ENCODE measurements at places on chromosomes 2 and 18.

DNA sequence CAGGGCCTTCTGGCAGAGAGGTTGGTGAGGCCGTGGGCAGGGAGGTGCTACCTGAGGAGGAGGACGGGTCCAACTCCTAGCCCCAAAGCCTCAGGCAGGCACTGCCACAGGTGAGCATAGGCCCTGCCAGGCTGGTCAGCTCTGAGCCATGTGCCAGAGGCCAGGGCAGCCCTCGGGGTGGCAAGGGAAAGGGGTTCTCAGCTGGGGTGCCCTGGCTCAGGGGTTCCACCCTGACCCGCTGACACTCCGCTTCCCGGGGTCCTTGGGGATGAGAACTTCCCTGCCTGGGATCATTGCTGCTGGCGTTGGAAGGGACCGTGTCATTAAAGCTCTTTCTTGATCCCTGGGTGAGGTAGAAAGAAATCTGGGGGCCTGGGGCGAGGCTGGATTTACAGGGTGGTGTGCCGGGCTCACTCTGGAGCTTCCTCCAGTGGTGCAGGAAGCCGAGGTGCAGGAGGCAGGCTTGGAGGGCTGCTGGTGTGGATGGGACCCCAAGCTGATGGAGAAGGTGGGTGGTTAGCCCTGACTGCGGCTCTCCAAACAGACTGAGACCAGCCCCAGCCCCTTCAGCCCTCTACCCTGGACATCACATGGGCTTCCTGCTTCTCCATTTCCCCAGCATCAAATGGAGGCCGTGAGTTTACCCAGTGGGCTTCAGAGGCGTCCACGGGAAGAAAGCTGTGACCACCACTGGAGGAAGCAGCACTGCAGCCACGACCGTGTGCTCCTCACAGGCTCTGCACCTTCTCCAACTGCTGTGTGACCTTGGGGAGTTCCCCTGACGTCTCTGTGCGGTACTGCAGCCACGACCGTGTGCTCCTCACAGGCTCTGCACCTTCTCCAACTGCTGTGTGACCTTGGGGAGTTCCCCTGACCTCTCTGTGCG is 295.2 kb downstream of the NDUFA10 start:
- peak; percentile 8 for DNase-seq

DNA sequence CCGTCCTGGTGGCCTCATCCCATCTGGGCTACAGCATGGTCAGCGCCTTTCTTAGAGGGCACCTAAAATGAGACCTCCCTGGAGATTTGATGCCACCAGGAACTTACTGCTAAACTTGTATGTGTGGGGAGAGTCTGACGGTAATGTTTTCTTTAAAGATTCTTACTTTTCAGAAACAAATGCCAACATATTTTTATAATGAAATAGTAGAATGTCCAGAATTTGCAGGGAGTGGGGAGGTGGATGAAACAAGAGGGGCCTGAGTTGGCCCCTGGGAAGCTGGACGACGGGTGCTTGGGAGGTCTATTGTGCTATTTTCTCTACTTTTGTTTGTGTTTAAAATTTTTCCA is 118.8 kb upstream of the CTDP1 start:
- DNase-seq = peak; percentile 4

- peak; percentile 91 for DNase-seq
These were observed 89.5 kb downstream of the ZFP36L2 start for GRCh38 chr2:43136876-43137275.

DNA sequence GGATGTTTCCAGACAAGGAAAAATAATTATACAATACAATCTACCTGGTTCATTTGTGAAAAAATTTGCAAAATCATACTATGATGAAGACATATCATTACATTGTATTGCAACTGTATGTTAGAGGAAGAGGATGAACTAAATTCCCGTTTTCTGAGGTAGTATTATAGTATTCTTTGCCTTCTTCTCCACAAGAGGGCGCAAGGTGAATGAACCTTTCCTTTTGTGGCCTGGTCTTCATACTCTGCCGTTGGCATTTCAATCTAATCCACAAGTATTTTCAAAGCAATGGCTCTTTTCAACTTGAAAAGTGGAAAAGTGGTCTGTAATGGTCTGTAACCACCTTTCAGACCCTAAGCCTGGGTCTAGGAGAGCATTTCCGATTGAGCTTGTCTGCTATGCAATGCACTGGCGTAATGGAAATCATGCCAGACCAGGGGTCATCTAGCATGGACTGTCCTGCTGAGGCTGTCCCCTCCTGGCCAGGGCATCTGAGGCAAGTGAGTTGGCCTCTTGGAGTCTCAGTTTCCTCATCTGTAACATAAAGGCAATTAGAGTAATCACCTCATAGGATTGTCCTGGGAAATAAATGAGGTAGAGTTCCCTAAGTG is 30.8 kb upstream of the ZNF396 start:
- DNase-seq = no peak

GRCh38 chr18:12423393-12423792 is 15.7 kb downstream of the PRELID3A start:
- DNase-seq = no peak

DNA sequence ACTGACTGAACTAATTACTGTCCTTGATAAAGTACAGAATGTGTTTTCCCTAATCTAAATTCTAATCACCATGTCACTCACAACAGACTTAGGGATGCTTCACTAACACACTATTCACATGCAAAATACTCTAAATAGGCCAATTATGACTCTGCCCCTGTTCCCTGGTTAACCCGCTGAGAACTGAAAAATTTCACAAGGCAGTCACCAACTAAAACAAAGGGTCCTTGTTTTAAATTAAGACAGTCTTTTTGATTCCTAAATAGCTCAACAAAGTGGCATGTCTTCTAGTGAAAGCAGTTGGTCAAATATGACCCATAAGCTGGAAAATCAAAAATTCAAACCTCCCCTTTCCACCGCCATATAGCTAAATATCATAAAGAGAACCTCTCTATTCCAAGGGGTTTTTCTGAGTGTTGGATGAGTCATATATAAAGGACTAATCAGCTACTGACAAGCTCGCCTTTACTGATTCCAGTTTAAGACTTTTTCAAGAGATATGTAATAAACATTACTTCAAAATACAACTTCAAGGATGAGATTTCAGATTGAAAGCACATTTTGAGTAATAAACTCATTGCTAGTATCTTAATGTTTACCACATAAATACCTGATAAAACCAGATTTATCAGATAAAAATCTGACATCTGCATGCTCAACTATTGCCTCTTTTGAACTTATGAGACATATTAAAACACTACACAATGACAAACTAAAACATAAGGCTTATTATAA is 235.8 kb downstream of the TCF4 start:
- no peak for DNase-seq

DNA sequence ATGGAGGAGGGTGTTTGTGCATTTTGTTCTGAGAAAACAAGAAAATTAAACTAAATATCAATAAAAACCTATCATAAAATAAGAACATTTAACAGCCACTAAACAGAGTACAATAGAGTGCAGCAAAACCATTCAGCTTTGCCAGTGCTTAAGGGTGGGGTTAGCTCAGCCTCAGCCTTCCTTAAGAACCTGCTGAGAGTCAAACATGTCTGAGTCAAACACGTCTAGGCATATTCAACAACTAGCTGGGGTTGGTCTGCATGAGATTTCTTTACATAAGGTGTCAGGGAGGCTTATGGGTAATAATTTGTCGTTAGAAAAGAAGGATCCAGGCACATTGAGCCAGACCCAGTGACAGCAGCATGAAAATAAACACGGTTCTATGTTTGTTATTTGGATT is 298.2 kb downstream of the SP3 start:
- no peak for DNase-seq

DNA sequence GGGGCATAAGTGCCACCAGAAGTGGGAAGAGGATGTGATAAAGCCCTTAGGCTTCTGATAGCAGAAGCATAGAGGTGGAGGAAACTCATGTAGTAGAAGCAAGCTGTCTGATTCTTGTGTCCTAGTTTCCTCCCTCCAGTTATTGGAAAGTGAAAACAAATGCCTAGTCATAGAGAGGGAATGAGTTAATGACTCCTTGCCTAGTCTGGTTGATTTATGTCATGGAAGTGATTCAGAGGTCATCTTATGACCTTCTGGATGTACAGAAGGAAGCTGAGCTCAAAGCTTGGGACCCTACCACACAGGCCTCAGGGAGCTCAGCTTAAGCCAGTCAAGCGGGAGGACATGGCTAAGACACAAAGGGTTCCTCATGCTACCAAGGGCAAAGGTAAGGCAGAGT is 232.2 kb downstream of the THSD7B start:
- DNase-seq = no peak

- DNase-seq = no peak
These were observed 304.1 kb upstream of the FAM98A start for GRCh38 chr2:33903215-33903614.

- no peak for DNase-seq
These were observed 146.3 kb upstream of the SKOR2 start for GRCh38 chr18:47397671-47398319.

GRCh38 chr2:158488442-158489216 is 31.9 kb downstream of the PKP4 start:
- no peak for DNase-seq

DNA sequence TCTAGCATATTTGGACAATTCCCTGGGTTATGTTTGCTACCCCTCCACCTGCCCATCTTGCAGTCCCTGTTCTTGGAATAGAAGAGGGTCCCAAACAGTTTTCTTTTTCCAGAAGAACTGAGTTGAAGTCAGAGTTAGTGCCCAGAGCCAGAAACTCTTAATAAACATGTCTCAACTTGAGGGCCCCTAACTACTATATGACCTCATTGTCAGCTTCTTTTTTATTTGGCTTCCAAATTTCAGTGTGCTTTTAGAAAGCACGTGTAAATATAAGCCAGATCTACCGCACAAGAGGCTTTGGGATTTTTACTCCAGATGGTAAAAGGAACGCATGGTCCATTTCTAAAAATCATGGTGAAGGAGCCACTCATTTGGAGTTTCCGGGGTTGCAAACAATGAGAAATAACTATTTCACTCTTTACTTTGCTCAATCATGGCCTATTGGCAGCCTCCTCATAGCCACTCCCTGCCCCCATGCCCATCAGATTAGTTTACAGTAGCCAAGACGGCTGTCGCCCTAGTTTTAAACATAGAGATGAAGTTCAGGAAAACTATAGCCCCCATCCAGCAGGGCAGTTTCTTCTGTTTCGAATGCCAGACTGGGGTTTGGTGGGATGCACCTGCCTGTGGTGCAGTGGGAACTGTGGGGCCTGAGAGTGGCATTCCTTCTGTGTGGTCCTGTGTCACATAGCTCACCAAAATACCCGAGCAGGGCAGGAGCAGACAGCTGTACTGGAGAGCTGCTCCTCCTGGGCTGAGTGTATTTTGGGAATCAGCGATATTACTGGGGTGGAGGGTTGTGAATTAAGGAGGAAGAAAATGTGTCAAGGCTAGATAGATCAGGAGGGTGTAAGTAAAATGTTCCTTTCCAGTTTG is 1.7 kb downstream of the MAPRE3 start:
- DNase-seq = no peak

DNA sequence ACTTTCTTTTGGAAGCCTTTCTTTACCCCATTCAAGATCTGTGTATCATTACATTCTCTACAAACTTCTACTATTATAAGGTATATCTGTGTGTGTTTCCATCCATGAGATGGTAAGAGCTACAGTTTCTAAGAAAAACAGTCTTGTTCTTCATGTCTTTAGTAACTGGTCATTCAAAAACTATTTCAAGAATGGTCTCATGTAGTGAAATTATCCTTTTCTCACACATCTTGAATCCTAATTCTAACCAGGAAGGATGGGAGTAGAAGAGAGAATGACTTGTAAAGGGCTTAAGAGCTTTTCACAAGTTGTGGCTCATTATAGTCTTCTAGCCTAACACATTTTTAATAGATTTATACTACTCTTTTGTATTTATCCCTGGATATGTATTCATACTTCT is 47.3 kb downstream of the ROCK1 start:
- DNase-seq = no peak

DNA sequence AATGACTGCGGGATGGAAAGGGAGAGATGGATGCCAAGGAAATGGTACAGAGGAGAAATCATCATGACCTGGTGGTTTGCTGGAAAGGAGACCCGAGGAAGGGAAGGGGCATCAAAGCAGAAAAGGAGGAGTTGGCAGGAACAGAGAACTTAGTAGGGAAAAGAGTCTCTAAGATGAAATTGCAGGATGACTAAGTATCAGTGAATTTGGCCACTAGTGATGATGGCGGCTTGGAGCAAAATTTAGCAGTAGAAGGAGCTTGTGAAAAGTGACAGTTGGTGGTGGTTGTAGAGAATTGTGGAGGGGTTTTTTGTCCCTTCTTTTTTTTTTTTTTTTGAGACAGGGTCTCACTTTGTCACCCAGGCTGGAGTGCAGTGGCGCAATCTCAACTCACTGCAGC is 10.1 kb downstream of the METAP1D start:
- DNase-seq = no peak

DNA sequence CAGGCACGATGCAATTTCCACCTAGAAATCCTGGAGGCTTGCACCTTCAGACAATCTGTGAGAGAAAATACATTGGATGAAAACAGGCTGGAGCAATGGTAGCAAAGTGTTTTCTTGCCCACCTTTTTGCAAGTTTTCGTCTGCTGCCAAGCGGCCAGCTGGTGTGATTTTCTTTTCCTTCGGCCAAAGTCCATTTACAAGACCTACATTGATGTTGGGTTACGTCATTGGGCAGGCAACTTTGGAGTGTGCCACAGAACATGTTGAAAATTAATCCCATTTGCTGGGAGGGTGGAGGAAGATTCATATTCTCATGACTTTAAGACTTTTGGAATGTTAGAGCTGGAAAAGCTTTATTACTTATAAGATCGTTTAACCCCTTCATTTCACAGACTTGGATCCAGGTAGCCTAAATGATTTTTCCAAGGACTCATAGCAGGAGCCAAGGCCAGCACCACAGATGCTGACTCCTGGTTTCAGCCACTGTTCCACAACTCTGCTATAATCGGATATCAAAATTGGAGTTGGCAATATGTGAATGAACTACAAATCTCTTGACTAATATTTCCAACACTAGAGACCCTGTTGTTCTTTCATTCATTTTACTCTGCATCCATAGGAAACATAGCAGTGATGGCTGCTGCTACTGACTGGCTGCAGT is 352.1 kb downstream of the RND3 start:
- no peak for DNase-seq
